ENCODE measurements at places on chromosomes 7 and 10. TPM values are rescaled to one million over a fixed set of nuclear protein-coding genes. Genes with fewer than 3 reads are reported as not detected.

The AGFG2 gene
- total RNA-seq, result 45.3 TPM

The NPFFR1 gene
- total RNA-seq, result not detected

The PRKCQ gene
- total RNA-seq, result 69.5 TPM

DNA sequence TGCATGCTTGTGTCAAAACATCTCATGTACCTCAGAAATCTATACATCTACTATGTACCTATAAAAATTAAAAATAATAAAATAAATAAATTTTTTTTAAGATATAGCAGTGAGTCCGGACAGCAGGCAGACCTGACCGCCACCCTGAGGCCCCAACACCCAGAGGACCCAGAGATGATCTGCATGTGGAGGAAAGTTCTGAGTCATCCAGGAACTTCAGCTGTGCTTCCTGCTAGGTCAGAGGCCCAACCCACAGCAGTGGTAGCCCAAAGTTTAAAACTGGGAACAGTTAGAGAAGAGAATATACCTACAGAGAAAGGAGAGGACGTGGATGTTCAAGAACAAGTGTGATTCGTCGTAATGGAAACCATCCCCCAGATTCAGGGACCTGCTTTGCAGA, 683.7 kb upstream of the NRP1 start:
- H3K4me1 ChIP-seq, result no peaks in the 10 kb centered on the region
- H3K27me3 ChIP-seq, result no peaks in the 10 kb centered on the region
- no peak overlapping the region for H3K4me3 ChIP-seq
- no peaks in the 10 kb centered on the region for H3K36me3 ChIP-seq
- H3K27ac ChIP-seq, result no peak overlapping the region

The GPR85 gene
- not detected for total RNA-seq

DNA sequence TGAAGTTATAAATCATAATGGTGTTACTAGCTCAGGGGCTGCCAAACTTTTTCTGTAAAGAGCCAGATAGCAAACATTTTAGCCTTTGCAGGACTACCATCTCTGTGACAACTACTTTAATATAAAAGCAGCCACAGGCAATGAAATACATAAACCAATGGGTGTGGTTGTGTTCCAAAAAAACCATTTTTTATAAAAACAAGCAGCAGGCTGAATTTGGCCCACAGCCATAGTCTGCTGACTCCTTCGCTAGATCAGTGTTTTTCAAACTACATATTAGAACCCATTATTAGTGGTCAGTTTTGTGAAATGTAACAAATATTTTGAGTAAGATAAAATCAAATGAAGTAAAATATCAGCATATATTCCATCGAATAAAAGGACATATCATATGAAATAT, 13.6 kb downstream of the GNG11 start:
- no peak for DNase-seq
- H3K36me3 ChIP-seq, result no peaks in the 10 kb centered on the region
- no peak overlapping the region for H3K27ac ChIP-seq
- no peak overlapping the region for H3K4me3 ChIP-seq
- no peaks in the 10 kb centered on the region for H3K4me1 ChIP-seq

The HOXA2 gene
- not detected for total RNA-seq

GRCh38 chr7:48250441-48250951, 79.2 kb downstream of the ABCA13 start:
- H3K36me3 ChIP-seq, result no peaks in the 10 kb centered on the region
- no peak overlapping the region for H3K4me3 ChIP-seq
- peaks cover 10% of the 10 kb centered on the region for H3K27me3 ChIP-seq
- peaks cover 6% of the 10 kb centered on the region for H3K4me1 ChIP-seq

- no peak overlapping the region for H3K27ac ChIP-seq
- no peak overlapping the region for H3K4me3 ChIP-seq
- DNase-seq, result no peak
- no peaks in the 10 kb centered on the region for H3K36me3 ChIP-seq
Observed at GRCh38 chr10:131862548-131862947, 38.3 kb upstream of the PPP2R2D start.

The EIF3A gene
- total RNA-seq, result 132 TPM

- H3K4me3 ChIP-seq, result no peak overlapping the region
- no peaks in the 10 kb centered on the region for H3K27me3 ChIP-seq
- no peaks in the 10 kb centered on the region for H3K4me1 ChIP-seq
Observed at GRCh38 chr10:59373071-59373470, 10.7 kb upstream of the FAM13C start.

DNA sequence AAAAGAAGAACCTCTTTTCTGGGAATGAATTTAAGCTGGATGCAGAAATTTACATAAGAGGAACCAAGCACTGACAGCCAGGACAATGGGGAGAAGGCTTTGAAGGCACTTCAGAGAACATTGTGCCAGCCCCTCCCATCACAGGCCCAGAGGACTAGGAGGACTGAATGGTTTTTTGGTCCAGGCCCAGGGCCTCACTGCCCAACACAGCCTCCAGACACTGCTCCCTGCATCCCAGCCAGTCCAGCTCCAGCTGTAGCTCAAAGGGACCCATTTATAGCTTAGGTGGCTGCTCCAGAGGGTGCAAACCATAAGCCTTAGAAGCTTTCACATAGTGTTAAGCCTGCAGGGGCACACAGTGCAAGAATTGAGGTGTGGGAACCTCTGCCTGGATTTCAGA, 142.1 kb downstream of the DPY19L1 start:
- DNase-seq, result no peak
- H3K27ac ChIP-seq, result no peak overlapping the region
- no peak overlapping the region for H3K4me3 ChIP-seq
- no peaks in the 10 kb centered on the region for H3K36me3 ChIP-seq
- H3K27me3 ChIP-seq, result no peaks in the 10 kb centered on the region
- H3K4me1 ChIP-seq, result no peaks in the 10 kb centered on the region

GRCh38 chr10:65194555-65194954, 1673.4 kb downstream of the REEP3 start:
- no peak overlapping the region for H3K27ac ChIP-seq
- DNase-seq, result no peak
- no peak overlapping the region for H3K4me3 ChIP-seq

The NEUROD6 gene
- total RNA-seq, result not detected

DNA sequence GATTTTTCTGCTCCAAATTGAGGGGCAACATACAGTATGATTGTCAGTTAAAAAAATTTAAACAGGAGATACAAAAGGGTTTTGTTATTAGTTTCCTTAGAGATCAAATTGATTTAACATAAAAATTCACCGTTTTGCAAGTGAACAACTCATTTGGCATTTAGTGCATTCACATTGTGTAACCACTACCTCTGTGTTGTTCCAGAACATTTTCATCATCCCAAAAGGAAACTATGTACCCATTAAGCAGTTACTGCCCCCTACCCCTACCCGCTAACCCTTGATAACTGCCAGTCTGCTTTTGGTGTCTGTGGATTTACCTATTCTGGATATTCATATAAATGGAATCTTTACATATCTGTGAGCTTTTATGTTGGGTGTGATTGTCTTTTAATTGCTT, 3.1 kb downstream of the ZRANB1 start:
- no peak overlapping the region for H3K27ac ChIP-seq
- peaks cover 7% of the 10 kb centered on the region for H3K4me1 ChIP-seq
- H3K36me3 ChIP-seq, result peaks cover 18% of the 10 kb centered on the region
- no peak for DNase-seq
- H3K4me3 ChIP-seq, result no peak overlapping the region

GRCh38 chr10:25018703-25019102, 2.3 kb downstream of the THNSL1 start:
- H3K4me3 ChIP-seq, result no peak overlapping the region
- no peaks in the 10 kb centered on the region for H3K27me3 ChIP-seq
- DNase-seq, result no peak

- DNase-seq, result peak; percentile 33
- no peaks in the 10 kb centered on the region for H3K4me1 ChIP-seq
- H3K27ac ChIP-seq, result no peak overlapping the region
- no peaks in the 10 kb centered on the region for H3K27me3 ChIP-seq
Observed at GRCh38 chr7:33757563-33758165, 147.7 kb upstream of the BMPER start.

The PHTF2 gene
- total RNA-seq, result 33.6 TPM

The CUL2 gene
- 37.1 TPM for total RNA-seq

DNA sequence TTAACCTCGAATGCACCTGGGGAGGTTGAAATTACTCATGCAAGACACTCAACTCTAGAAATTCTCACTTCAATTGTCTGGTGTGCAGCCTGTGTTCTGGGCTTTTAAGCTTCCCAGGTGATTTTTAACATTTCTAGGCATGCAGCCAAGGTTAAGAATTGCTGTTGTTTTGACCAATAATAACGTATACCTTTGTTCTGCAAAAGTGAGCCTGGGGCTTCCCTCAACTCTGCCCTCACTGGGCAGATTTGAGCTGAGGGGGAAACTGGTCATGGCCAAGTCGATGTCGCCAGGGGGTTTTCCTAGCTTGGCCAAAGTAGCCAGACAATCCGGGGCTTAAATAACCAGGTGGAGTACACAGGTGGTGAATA, 568 bp downstream of the PRSS2 start:
- DNase-seq, result no peak
- no peak overlapping the region for H3K4me3 ChIP-seq
- no peaks in the 10 kb centered on the region for H3K36me3 ChIP-seq
- H3K27me3 ChIP-seq, result no peaks in the 10 kb centered on the region
- H3K4me1 ChIP-seq, result peaks cover 7% of the 10 kb centered on the region

The CREM gene
- total RNA-seq, result 51.6 TPM

GRCh38 chr10:131772441-131772840, 128.4 kb upstream of the PPP2R2D start:
- DNase-seq, result no peak
- no peak overlapping the region for H3K27ac ChIP-seq
- H3K27me3 ChIP-seq, result no peaks in the 10 kb centered on the region
- H3K4me1 ChIP-seq, result no peaks in the 10 kb centered on the region
- no peak overlapping the region for H3K4me3 ChIP-seq

- DNase-seq, result no peak
- H3K36me3 ChIP-seq, result peaks cover 9% of the 10 kb centered on the region
- no peaks in the 10 kb centered on the region for H3K27me3 ChIP-seq
Observed at GRCh38 chr10:89228962-89229361, 21.8 kb upstream of the CH25H start.

The PGAM2 gene
- total RNA-seq, result not detected

DNA sequence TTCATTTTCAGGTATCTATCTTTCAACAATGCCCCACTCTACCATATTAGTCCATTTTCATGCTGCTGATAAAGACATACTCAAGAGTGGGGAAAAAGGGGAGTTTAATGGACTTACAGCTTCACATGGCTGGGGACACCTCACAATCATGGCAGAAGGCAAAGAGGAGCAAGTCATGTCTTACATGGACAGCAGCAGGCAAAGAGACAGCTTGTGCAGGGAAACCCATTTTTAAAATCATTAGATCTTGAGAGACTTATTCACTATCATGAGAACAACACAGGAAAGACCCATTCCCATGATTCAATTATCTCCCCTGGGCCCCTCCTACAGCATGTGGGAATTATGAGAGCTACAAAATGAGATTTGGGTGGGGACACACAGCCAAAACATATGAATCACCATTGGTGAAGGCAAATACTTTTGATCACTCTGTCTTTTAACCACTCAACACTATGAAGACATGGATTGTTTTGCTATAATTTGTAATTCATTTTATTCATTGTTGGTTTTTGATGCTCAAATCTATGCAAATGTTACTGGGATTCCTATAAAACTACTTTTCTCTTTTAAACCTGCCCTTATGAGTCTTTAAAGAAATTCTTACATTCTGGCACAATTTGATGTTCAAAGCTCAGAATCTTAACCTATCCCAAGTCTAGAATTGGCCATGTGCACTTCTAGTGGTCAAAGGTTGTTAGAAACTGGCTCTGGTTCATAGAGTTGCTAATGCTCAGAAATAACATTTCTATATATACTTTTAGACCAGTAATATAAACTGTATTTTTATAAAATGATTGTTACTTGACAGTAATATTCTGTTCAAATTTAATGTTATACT, 15.3 kb downstream of the AKR1C4 start:
- H3K4me1 ChIP-seq, result peaks cover 4% of the 10 kb centered on the region
- peaks cover 13% of the 10 kb centered on the region for H3K27me3 ChIP-seq
- H3K27ac ChIP-seq, result no peak overlapping the region
- no peaks in the 10 kb centered on the region for H3K36me3 ChIP-seq
- no peak overlapping the region for H3K4me3 ChIP-seq
- no peak for DNase-seq

DNA sequence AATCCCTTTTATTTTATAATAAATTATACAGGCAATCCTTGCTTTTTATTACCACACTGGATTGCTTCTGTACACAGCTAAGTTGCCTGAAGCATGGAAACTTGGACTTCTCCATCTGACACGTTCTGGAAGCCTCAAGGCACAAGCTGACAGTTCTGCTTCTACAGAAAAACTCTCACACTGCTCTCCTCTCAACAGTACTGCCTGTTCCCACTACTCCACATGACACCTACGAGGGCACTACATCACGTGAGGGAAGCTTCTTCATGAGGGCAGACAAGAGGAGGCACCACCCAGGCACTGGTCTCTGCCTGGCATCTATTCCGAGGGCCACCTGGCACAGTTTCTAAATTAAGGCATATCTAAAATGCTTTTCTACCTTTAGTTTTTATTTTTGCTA, 16.8 kb upstream of the FAM133B start:
- H3K27me3 ChIP-seq, result no peaks in the 10 kb centered on the region
- H3K4me3 ChIP-seq, result no peak overlapping the region
- peaks cover 14% of the 10 kb centered on the region for H3K4me1 ChIP-seq
- DNase-seq, result no peak

DNA sequence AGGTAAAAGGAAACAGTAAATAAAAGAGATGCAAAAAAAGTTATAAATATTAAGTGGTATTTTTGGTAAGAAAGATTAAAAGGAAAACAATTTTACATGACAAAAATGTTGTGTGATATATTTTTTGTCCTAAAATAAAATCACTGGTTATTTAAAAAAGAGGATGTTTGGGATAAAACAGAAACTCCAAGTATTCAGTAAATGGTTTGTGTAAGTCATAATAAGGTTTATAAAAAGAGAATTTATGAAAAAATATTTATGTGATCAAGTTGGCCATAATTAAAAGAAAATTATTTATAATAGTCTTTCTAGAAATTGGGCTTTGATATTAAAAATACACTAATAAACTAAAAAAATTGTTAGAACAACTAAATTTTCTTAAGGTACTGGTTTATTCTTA, 38.2 kb upstream of the FIGNL1 start:
- H3K4me3 ChIP-seq, result no peak overlapping the region
- H3K4me1 ChIP-seq, result no peaks in the 10 kb centered on the region
- H3K36me3 ChIP-seq, result no peaks in the 10 kb centered on the region
- no peak overlapping the region for H3K27ac ChIP-seq
- no peak for DNase-seq

DNA sequence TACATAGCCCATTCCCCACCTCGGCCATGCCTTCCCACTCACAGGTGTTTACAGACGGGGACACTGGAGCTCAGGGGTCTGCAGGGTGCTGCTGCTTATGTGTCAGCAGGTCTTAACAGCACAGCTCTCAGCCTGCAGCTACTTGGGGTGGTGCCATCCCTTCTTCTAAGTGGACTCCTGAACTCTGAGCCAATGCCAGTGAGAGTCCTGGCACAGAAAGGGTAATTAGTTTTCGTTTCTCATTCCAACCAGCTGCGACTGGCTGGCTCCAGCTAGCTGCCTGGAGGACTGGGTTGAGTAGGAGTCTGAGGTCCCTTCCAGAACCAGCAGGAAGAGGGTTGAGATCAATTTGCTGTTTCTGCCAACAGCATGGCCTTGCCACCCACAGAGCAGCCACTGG, 88.3 kb upstream of the AGK start:
- no peak overlapping the region for H3K4me3 ChIP-seq
- H3K36me3 ChIP-seq, result no peaks in the 10 kb centered on the region
- peaks cover 4% of the 10 kb centered on the region for H3K27me3 ChIP-seq
- H3K4me1 ChIP-seq, result no peaks in the 10 kb centered on the region

All from activated CD4-positive, alpha-beta T cell treated with anti-CD3 and anti-CD28 coated beads, Interleukin-2, amount 10 ng/mL, durations not matched to agents 7 days and 5 days (primary cell).